ENCODE measurements at places on chromosomes 6 and 20. TPM values are rescaled to one million over a fixed set of nuclear protein-coding genes. Genes with fewer than 3 reads are reported as not detected.

- H3K4me3 ChIP-seq = no peak overlapping the region
- no peak for DNase-seq
- no peaks in the 10 kb centered on the region for H3K36me3 ChIP-seq
- no peaks in the 10 kb centered on the region for H3K4me1 ChIP-seq
- no peak overlapping the region for H3K27ac ChIP-seq
Measured at GRCh38 chr6:41464019-41464418, 82.2 kb upstream of the FOXP4 start.

GRCh38 chr6:40232698-40233097 is 298.4 kb upstream of the MOCS1 start:
- DNase-seq = no peak
- no peaks in the 10 kb centered on the region for H3K27me3 ChIP-seq
- H3K4me1 ChIP-seq = no peaks in the 10 kb centered on the region
- H3K36me3 ChIP-seq = no peaks in the 10 kb centered on the region
- no peak overlapping the region for H3K27ac ChIP-seq

DNA sequence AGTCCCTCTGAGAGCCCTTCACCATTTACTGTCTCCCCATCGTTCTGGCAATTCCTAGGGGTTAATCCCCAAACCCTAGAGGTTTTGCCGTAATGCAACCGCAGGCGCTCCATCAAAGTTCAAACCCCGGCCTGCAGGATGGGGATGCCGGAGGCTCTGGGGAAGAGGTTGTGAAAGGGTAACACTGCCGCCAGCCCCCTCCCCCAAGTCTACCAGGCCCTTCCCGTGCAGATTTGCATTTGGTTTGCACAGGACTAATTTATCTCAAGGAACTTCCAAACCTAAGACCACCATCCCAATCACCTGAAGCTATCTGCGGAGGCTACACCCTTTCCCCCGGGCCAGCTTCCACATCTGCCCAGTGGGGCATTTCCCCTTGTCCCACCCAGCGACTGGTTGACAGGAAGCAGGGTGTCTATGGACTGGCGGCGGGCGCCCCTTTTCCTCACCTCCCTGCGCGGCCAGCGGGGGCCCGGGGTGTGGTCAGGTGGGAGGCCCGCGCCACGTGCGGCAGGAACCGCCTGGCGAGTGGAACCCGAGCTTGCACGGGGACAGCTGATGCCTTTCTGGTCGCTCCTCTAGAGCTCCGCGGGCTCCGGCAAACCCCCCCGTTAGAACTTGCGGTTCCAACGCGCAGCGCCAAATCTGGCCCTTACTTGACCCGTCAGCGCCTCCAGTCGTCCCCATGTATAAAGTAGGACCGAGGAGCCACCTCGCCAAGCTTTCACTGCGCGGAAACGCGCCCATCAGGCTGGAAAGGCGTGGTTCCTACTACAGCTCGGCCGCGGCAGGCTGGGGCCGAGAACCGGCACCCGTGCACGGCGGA is 9.4 kb upstream of the SLC4A11 start:
- peak overlapping the region; percentile 2 for H3K4me3 ChIP-seq
- no peaks in the 10 kb centered on the region for H3K4me1 ChIP-seq
- no peak overlapping the region for H3K27ac ChIP-seq

GRCh38 chr6:37109714-37110499 is 60.0 kb upstream of the PIM1 start:
- no peaks in the 10 kb centered on the region for H3K4me1 ChIP-seq
- DNase-seq = no peak
- peak overlapping the region; percentile 33 for H3K27ac ChIP-seq
- H3K36me3 ChIP-seq = no peaks in the 10 kb centered on the region
- no peak overlapping the region for H3K4me3 ChIP-seq
- H3K27me3 ChIP-seq = no peaks in the 10 kb centered on the region

- H3K4me3 ChIP-seq = no peak overlapping the region
- H3K27me3 ChIP-seq = no peaks in the 10 kb centered on the region
- no peaks in the 10 kb centered on the region for H3K4me1 ChIP-seq
- DNase-seq = no peak
Measured at GRCh38 chr6:118968416-118968815, 33.5 kb upstream of the MCM9 start.

DNA sequence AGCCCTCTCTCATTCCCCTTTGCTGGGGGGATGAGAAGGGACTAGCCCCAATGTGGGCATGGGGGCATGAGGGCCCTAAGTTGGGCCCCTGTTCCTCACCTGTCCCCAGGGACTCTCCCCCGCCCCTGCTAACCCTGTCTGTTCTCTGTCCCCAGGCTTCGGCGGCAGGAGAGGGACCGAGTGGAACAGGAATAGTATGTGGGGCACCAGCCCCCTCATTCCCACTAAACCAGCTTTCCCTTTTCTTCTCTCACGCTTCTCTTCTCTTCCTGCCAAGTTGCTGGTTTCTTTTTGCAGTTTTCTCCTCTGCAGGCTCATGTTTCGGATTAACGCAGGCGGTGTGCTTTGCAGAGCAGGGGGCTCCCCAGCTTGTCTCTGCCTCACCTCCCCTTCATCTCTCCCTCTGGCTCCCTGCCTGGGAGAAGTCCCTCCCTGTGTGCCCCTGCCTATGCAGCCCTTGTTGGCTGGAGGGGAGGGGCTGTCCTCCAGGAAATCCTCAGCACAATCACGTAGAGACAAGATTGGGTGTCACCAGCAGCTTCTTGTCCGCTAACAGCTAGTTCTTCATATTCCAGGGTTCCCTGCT is 7.9 kb downstream of the TMEM63B start:
- H3K4me3 ChIP-seq = no peak overlapping the region
- H3K36me3 ChIP-seq = no peaks in the 10 kb centered on the region
- H3K27ac ChIP-seq = no peak overlapping the region
- no peaks in the 10 kb centered on the region for H3K27me3 ChIP-seq

DNA sequence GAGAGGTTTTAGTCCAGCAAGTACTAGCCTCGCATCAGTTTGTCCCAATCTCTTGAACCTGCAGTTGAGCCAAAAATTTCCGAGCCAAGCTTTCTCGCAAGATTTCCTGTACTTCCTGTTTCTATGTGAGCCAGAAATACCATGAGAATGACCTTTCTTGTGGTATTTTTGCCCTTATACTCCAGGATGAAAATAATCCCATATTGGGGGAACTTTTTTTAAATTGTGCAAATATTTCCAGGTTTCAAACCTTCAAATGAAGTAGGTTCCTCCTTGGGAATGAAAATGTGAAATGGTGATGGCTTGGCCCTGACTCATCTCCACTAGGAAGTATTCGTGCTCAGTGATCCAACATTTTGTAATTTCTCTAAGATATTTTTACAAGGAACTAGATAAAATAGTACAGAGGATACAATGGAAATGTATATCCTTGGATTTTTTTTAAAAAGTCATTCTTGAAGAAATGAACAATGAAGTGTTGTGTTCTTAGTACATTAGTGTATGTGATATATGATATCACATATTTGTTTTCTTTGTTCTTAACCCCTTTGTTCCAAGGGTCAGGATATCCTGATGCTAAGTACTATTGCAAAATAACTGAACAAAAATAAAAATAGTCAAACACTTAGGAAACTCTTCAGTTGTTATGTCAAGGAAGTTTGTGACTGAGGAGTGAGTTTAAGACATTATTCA is 184.0 kb downstream of the PDE7B start:
- DNase-seq = no peak
- H3K36me3 ChIP-seq = no peaks in the 10 kb centered on the region
- no peaks in the 10 kb centered on the region for H3K4me1 ChIP-seq
- no peak overlapping the region for H3K4me3 ChIP-seq

GRCh38 chr20:16270314-16270931 is 302.8 kb downstream of the KIF16B start:
- no peak for DNase-seq
- no peak overlapping the region for H3K27ac ChIP-seq
- no peaks in the 10 kb centered on the region for H3K4me1 ChIP-seq
- no peak overlapping the region for H3K4me3 ChIP-seq
- no peaks in the 10 kb centered on the region for H3K27me3 ChIP-seq
- H3K36me3 ChIP-seq = no peaks in the 10 kb centered on the region

- no peak overlapping the region for H3K27ac ChIP-seq
- H3K4me1 ChIP-seq = no peaks in the 10 kb centered on the region
- no peak for DNase-seq
- H3K36me3 ChIP-seq = no peaks in the 10 kb centered on the region
- no peaks in the 10 kb centered on the region for H3K27me3 ChIP-seq
- no peak overlapping the region for H3K4me3 ChIP-seq
Measured at GRCh38 chr6:49225471-49225870, 237.6 kb downstream of the MMUT start.

- H3K36me3 ChIP-seq = no peaks in the 10 kb centered on the region
- DNase-seq = no peak
- no peak overlapping the region for H3K4me3 ChIP-seq
- H3K4me1 ChIP-seq = no peaks in the 10 kb centered on the region
Measured at GRCh38 chr6:20318851-20319387, 82.8 kb upstream of the E2F3 start.

DNA sequence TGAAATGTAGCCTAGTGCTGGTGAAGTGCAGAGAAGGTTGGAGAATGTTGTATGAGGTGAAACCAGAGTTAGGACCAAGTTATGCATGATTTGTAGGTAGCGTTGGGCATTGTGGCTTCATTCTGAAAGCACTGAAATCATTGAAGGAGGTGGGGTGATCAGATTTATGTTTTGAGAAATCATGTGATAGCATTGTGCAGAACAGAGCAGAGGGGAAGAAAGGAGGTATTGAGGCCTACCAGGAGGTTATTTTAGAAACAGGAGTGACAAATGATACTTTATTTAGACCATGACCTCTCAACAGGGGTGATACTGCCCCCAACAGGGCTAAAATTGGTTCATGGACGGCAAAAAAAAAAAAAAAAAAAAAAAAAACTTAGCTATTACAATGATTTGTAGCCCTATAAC is 15.6 kb upstream of the HMGN3 start:
- no peak for DNase-seq
- H3K27ac ChIP-seq = no peak overlapping the region
- H3K4me3 ChIP-seq = no peak overlapping the region
- H3K27me3 ChIP-seq = no peaks in the 10 kb centered on the region
- no peaks in the 10 kb centered on the region for H3K4me1 ChIP-seq

GRCh38 chr20:47355489-47356219 is 845 bp downstream of the ZMYND8 start:
- no peak for DNase-seq
- H3K36me3 ChIP-seq = no peaks in the 10 kb centered on the region
- no peaks in the 10 kb centered on the region for H3K27me3 ChIP-seq
- peaks cover 84% of the 10 kb centered on the region for H3K4me1 ChIP-seq
- peak overlapping the region; percentile 99 for H3K27ac ChIP-seq

DNA sequence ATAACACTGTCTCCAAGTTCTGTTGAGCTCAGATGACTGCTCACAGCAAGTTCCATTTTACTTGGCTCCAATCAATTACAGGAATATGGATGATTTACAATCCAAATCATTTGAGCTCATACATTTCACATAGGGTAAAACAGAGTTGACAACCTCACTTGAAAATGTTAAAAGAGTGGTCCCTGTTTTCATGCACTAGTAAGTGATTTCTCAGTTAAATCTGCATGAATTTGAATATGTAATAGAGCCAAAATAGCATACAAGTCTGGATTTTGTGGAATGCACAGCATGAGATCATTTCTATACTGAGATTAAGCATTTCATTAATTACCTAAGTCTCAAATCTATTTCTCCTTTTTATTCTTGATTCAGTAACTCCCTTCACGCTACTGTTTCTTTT is 217.6 kb downstream of the SIM1 start:
- H3K4me1 ChIP-seq = no peaks in the 10 kb centered on the region
- no peaks in the 10 kb centered on the region for H3K36me3 ChIP-seq
- no peak overlapping the region for H3K27ac ChIP-seq
- no peak for DNase-seq
- H3K4me3 ChIP-seq = no peak overlapping the region

- H3K4me3 ChIP-seq = peak overlapping the region; percentile 78
- no peaks in the 10 kb centered on the region for H3K4me1 ChIP-seq
- DNase-seq = no peak
- no peaks in the 10 kb centered on the region for H3K36me3 ChIP-seq
- H3K27me3 ChIP-seq = no peaks in the 10 kb centered on the region
Measured at GRCh38 chr6:26124781-26125685, 37.8 kb downstream of the HFE start.

DNA sequence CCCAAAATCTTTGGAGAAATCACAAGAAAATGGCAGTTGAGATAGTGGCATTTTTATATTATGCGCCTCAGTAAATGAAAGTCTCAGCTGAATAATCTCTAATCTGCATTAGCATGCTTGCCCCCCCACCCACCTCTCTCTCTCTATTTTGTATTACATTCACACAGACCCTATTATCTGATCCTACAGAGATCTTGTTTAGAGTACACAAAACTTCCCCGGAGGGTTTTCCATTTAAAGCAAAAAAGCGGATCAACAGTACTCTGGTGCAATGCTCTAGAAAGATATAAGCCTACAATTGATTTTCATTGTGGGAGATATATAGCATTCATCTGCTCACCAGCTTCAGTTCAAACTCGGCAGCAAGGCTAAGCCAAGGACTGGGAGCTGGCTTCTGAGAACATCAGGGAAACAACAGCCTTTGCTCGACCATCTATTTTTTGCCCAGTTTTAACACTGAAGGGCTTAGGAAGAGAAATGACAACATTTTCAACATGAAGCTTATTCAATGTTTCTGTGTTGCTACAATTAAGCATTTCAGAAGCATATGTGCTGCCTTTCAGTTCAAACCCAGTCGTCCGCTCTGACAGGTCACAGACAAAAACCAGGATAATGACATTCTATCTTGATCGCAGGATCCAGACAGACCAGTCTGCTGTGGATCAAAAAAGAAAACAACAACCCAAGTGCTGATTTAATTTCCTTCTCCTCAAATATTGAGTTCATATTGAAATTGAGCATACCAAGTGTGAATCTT is 137.6 kb upstream of the ATXN1 start:
- no peaks in the 10 kb centered on the region for H3K27me3 ChIP-seq
- no peak overlapping the region for H3K27ac ChIP-seq
- H3K4me3 ChIP-seq = no peak overlapping the region
- peaks cover 7% of the 10 kb centered on the region for H3K4me1 ChIP-seq
- no peak for DNase-seq
- no peaks in the 10 kb centered on the region for H3K36me3 ChIP-seq

DNA sequence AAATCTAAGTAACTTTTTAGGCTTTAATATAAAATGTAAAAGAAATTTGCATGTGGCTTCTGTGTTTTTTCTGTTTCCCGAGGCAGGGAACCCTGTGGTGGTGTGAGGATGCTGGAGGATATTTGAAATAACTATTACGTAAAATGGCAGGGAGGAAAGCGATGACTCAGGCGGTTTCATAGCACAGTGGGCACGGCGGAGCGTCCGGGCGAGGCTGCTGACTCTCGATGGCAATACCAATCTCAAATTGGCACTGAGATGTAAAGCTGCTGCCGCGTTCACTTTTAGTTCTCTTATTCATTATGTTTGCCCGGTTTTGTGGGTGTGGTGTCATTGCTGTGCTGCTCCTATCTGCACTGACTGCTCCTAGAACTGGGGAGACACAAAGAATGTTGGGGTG is 254.3 kb downstream of the THBS2 start:
- no peaks in the 10 kb centered on the region for H3K4me1 ChIP-seq
- no peaks in the 10 kb centered on the region for H3K27me3 ChIP-seq
- no peak overlapping the region for H3K4me3 ChIP-seq
- DNase-seq = no peak
- no peaks in the 10 kb centered on the region for H3K36me3 ChIP-seq

The VSX1 gene
- total RNA-seq = not detected

The TMEM14B gene
- 102 TPM for total RNA-seq

The ZNF451 gene
- 77.7 TPM for total RNA-seq

The RALGAPA2 gene
- total RNA-seq = 34.6 TPM

The CENPW gene
- 3.8 TPM for total RNA-seq

The CDH26 gene
- 2.1 TPM for total RNA-seq

The NELFCD gene
- 78.7 TPM for total RNA-seq

The FBXO30 gene
- 8.0 TPM for total RNA-seq

The OPRM1 gene
- not detected for total RNA-seq

All from breast epithelium (tissue), 4 donors.